Cortex of kidney (tissue), 1 donor: ENCODE measurements at places on chromosomes 11 and 22.

GRCh38 chr11:12167061-12168000 is 56.9 kb downstream of the MICAL2 start:
- no peak for DNase-seq

DNA sequence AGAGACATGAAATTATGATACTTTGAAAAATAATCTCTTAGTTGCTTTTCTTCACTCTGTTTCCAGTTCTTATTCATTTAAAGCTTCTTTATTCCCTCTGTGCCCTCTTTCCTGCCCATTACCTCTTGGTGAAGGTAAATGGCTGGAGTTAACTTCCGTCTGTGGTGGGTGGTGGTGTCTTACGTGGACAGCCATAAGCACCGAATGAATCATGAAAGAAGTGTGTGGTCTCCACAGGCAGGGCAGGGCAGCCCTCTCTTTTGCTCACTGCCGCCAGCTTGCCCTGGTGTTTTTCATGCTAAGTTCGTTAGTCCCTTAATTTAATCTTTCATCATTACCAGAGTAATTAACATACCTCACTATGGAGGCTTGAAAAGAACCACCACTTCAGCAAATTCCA is 98.7 kb upstream of the SORL1-AS1 start:
- DNase-seq = no peak

- no peak for DNase-seq
Observed at GRCh38 chr11:94111241-94111640, 17.4 kb upstream of the PANX1 start.

DNA sequence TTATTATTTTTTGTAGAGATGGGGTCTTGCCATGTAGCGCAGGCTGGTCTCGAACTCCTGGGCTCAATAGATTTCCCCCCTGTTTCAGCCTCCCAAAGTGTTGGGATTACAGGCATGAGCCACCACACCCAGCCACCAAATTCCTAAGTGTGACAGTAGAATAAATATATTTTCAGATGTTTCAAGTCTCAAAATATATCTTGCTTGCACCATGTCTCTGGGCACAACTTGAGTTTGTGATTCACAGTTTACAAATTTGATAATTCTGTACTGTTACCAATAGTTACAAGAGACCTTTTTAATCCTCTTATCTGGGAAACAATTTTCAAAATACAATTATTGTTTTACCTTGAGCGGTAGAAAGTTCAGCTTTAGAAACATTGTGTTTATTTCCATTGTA is 19.1 kb downstream of the DCPS start:
- no peak for DNase-seq

- no peak for DNase-seq
Observed at GRCh38 chr11:99260696-99261095, 239.9 kb downstream of the CNTN5 start.

DNA sequence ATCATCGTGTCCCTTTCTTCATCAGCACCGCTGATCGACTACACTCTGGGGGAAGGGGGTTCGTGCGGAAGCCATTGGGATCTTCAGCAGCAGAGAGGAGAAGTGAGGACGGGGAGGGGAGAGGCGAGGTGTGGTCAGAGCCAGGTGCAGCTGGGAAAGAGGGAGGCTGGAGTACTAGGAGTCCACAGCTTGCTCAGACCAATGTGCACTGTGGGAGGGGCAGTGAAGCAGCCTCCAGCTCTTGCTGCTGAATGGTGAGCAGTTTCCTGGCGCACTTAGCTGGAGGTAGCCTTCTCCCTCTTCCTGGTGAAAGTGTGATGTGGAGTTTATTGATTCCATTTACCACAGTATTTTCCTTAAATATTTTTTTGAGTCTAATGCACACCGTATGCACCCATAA is 99.0 kb upstream of the NECTIN1 start:
- no peak for DNase-seq

DNA sequence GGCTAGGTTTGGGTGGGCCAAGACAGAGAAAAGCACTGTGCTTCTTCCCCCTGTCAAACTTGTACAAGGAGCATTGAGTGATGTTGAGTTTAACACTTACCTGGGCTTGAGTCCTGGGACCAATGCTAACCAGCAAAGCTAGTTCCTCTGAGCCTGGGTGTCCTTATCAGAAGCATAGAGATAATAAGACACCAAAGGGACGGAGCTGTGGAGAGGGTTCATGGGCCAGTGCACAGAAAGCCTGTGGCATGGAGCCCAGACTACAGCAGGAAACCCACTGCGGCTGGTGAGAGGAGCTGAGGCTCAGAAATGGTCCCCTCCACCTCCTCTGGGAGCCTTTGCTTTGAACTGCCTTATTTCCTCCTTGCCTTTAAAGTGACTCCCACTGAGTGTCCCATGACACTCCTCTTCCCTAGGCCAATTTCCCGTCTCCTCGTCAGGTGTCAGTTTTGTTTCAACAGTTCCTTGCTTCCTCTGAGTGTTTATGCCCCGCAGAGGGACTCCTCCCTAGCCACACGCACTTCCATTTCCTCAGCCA is 9.4 kb downstream of the SLCO2B1 start:
- no peak for DNase-seq

DNA sequence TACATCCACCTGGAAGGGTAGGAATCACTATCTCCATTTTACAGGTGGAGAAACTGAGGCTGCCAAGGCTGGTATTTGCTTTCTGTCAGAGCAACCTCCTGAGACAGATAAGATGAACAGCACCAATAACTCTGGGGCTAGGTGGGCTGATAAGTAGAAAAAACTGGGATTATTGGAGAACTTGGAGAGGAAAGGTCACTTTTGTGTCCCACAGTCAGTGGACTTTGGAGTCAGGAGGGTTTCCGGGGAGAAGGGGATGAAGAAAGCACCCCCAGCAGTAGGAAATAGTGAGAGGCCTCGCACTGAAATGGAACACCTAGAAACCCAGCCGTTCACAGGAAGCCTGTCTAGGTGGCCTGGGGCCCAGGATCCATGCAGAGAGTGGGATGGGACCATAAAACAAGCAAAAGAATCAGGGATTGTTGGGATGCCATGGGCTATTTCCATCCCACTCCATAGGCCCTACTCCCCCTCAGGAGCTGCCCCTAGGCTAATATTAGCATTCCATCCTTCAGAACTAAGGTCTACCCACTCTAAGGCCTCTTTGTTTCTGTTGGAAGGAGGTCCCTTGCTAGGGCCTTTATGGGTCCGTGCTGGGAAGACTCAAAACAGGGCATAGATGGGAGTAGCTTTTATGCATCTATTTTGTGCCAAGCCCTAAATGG is 31.0 kb upstream of the FCHSD2 start:
- no peak for DNase-seq

DNA sequence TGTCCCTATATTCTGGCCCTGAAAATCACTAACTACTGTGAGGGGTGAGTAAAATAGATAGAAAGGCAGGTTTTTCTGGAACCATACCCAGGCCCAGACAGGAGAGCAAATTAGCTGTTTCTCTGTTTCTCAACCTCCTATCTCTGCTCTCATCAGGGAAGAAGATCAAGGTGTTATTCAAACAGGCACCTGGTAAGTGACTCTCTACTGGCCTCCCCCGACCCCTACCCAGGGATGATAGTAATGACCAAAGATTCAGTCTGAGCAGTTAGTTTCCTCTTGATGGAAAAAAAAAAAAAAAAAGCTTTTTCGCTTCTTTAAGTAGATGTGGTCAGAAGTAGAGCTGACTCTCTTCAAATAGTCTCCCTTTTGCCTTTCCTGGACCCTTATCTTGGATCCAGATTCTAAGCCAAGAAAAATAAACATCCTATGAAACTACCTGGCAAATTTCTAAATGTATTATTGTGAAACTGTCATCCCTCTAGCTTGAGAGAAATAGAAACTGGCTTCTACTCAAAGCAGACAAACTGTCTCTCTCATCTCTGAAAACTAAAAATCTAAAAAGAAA is 9.9 kb downstream of the LRRC4C start:
- no peak for DNase-seq

- no peak for DNase-seq
Observed at GRCh38 chr11:93080146-93080759, 110.8 kb downstream of the MTNR1B start.

DNA sequence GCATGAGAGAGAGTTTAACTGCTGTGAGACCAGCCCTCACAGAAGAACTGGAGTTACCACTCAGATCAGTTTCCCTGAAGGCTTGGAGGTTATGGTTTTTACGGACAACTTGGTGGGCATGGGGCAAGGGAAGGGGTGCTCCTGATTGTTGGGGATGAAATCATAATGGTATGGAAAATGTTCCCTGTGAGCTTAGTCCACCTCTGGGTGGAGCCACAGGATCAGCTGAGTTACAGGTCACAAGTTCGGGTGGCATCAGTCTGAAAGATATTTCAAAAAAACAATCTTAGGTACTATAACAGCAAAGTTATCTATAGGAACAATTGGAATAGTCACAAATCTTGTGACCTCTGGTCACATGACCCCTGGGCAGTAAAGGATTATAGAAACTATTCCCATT is 162.9 kb downstream of the DLG2 start:
- no peak for DNase-seq

DNA sequence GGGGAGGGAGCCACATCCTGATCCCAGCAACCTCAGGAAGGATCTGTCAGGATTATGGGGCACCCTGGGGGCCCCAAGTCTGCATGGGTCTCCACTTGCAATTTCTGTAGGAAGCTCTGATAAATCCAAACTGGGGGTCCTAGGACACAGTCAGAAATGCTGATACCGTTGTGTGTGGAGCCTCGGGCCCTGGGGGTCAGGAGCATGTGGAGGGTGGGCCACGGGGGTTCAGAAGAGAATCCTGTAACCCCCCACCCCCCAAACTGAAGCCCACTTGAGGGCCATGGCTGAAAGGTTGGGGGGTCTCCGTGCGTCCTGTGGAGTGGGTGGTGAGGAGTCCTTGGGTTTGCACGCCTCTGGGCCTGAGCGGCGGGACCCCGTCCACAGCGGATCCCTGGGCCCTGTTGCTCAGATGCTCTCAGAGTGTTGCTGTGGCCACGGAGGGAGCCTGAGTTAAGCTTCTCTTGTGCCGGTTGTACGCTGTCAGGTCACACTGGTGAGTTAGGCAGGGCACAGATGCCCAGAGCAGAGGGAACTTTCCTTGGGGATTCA is 72.2 kb downstream of the LRP5 start:
- no peak for DNase-seq

- DNase-seq = no peak
Observed at GRCh38 chr22:46238541-46238940, 11.6 kb downstream of the CDPF1 start.

DNA sequence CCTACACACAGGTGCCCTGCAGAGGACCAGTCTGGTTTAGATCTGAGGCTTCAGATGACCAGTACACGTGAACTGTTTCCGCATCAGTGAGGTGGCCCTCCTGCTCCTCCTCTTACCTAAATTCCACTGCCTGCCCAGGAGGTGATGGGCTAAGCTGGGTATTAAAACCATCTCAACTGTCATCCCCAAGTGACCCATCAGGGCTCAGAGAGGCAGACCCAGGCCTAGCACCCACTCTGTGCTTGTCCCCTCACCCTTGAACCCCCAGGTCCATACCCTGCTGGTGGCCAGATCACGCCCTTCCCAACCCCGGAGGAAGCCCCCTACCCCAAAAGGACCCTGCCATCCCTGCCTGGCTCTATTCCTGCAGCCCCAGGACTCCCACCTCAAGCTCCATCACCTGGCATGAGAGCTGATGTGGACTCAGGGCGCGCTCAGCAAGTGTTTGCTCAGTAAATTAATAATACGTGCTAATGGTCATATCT is 21.3 kb downstream of the RSPH14 start:
- no peak for DNase-seq

- no peak for DNase-seq
Observed at GRCh38 chr11:115919341-115920091, 415.3 kb upstream of the CADM1 start.

- no peak for DNase-seq
Observed at GRCh38 chr11:2397005-2397404, 3.5 kb upstream of the TSSC4 start.

DNA sequence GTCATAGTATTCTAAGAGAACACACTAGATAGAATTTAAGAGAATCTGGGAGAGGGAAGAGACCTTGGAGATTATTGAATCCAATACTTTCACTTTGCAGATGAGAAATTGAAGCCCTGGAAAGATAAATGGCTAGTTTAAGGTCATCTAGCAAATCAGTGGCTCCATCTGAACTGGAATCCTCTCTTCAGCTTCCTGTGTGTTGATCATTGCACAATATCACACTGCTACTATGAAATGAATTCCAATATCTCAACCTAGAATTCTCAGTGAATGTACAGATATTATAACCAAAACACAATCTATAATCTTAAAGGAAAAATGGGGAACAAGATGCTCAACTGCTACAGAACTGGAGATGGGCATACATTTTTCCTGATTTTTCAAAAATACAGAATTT is 44.1 kb downstream of the DCUN1D5 start:
- DNase-seq = no peak

DNA sequence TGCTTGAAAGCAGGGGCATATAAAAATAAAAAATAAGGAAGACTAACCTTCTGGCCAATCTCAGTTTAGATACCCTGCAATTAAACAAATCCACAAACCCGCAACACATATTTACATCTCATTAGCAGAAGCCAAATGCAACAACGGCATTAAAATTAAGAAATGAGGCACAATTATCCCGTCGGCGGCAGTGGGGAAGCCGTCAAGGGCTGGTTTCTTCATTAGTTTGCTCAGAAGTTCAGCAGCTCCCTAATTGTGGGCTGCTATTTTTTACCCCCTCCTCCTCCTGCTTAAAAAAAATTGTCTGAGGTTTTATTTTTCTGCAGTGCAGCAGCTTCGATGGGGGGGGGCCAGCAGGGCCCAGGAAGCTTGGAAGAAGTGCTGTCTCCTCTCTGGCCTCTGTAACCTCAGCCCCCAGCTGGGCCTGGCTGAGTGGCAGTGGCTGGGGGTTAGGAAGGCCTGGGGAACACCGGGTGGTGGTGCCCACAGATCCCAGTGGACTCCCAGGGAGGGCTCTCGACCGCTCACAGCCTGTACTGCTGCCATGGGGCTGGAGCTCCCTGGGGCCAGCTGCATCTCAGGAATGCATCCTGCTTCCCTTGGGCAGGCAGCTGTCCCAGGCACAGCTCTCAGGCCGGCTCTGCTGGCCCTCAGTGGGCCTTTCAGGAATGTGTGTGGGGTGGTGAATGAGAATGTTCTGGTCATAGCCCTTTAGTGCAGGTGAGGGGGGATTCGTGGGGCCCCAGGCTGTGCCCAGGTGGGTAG is 148.7 kb upstream of the B3GAT1 start:
- DNase-seq = no peak

DNA sequence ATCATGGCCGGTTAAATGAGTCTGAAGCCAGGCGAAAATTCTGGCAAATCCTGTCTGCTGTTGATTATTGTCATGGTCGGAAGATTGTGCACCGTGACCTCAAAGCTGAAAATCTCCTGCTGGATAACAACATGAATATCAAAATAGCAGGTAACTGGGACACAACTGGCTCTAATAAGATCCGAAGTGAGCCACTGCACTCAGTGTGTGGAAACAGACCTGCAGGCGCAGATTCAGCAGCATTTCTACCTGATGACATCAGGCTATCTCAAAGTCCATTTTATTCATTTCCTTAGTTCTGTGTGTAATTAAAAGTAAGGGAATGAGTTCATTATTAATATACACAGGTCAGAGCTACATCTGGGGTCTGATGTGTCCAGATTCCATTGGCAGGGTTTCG is 78.2 kb downstream of the PPP2R1B start:
- no peak for DNase-seq

- DNase-seq = no peak
Observed at GRCh38 chr11:103978616-103979595, 57.5 kb upstream of the DDI1 start.

- no peak for DNase-seq
Observed at GRCh38 chr11:120420572-120420971, 84.4 kb downstream of the ARHGEF12 start.

- DNase-seq = no peak
Observed at GRCh38 chr11:108858622-108859021, 193.8 kb downstream of the DDX10 start.

- no peak for DNase-seq
Observed at GRCh38 chr22:37166675-37167066, 17.0 kb upstream of the IL2RB start.
